ENCODE measurements at places on chromosomes 3 and 15. TPM values are rescaled to one million over a fixed set of nuclear protein-coding genes. Genes with fewer than 3 reads are reported as not detected.

DNA sequence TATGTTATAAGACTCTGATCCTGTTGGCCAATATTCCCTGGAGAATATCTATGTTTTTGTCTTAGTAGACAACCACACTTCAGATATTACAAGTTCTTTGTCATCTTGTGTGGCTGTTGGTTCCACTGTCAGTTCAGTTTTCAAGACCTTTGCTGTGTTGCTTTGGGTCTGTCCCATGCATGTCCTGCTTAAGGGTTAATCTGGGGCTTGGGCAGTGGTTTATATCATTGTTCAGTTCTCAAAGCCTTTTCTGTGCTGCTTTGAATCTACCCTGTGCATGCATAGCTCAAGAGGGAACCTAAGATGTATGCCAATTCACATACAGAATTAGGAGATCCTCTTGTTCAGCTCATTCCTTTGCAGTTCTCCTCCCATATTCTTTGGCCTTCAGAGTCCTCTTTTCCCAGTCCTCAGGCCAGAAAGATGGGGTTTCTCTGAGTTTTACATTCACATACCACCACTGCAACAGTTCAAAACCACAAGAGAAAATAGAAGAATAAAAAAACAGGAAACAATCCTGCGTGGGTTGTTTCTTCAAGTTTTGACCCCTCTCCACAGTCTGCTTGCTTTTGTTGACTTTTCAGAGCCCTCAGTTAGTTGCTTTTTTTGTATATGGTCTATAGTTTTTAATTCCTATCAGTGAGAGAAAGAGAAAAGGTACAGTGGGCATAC, 21.6 kb downstream of the BUB1B start:
- H3K27me3 ChIP-seq: no peaks in the 10 kb centered on the region
- H3K4me3 ChIP-seq: no peak overlapping the region
- no peaks in the 10 kb centered on the region for H3K36me3 ChIP-seq
- no peaks in the 10 kb centered on the region for H3K4me1 ChIP-seq
- no peak overlapping the region for H3K27ac ChIP-seq

DNA sequence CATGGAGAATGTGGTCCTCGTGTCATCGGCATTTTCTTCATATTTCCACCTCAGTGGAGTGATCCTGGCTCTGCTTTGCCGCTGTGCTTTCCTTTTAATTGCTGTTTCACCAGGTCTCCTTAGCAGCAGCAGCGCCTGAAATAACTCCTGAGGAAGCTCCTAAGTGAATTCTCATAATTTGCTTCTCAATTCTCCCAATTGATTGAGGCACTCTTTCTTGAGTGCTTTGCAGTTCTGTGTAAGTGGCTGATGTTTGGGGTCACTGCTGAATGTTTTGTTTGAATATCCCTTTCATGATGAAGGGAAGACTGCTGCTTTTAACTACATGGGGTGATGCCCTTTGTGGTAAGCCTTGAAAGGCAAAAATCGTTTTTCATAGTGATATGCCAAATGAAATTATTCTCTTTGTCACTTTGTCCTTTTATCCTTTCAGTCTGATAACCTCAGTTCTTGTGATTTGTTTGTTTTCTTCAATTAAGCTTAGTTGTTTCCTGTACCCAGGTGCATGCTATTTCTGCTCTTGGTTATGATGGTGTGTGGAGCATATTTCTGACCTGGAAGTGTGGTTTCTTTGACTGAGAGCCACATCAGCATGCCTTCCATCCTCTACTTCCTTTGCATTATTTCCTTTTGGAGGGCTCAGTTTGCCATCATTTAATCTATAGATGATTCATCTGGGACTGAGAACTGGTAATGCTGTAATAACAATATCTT, 36.7 kb downstream of the HMG20A start:
- no peaks in the 10 kb centered on the region for H3K27me3 ChIP-seq
- H3K4me1 ChIP-seq: peaks cover 43% of the 10 kb centered on the region
- H3K36me3 ChIP-seq: no peaks in the 10 kb centered on the region
- H3K4me3 ChIP-seq: no peak overlapping the region
- peak overlapping the region; percentile 20 for H3K27ac ChIP-seq

GRCh38 chr3:12893247-12893646, 51.9 kb upstream of the RPL32 start:
- H3K27ac ChIP-seq: no peak overlapping the region
- no peak for DNase-seq
- H3K4me3 ChIP-seq: no peak overlapping the region

Gene ROBO2
- 11.0 TPM for total RNA-seq

Gene MOBP
- not detected for total RNA-seq
